ENCODE measurements at places on chromosomes 2 and 18.
A peak's percentile ranks its signal among the peaks of the same experiment; 100 is the strongest.

- DNase-seq, result no peak
Measured at GRCh38 chr2:219676586-219676985, 49.2 kb downstream of the SLC4A3 start.

GRCh38 chr18:25518716-25519053 lies 166.7 kb upstream of the ZNF521 start:
- peak; percentile 7 for DNase-seq

DNA sequence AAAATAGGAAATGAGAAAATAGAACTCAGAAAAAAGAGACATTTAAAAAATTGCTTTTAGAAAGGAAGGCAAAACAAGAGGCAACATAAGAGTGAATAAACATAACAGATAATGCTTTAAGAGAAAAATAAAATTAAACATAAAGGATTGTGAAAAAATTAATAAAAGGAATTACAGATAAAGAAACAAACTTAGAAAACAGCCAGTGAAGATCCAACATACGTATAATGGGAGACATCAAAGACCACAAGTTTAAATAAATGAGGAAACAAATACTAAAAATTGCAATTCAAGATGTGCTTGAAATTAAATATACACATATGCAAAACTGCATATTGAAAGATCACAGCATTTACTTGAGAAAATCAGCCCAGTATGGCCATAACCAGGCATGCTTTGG lies 448.9 kb downstream of the NBAS start:
- no peak for DNase-seq

DNA sequence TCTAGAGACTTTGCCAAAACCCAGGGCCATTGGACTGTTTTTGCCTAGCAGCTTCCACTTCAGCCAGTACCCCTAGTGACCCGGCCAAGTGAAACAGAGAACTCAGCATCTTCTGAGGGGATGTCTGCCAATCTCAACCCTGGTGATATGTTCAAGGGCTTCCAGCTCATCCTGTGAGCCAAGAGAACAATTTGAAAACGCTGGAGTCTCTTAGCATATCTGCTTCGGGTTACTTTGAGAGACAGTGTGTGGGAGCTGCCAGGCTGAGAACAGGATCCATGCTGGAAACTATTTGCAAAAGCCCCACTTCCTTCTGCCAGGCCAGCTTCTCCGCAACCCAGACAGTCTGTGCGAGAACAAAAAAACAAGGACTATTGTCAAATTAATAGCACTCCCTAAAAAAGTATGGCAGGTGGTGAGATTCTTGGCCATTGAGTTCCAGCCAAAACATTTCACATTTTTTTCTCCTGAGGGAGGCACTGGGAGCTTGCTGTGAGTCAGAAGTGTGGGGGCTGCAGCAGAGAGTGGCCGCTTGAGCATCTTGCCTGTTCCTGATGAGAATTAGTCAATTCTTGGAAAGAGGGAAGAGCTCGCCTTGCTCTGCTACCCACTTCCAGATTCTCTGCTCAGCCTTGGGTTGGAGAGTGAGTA lies 395.6 kb upstream of the TRIB2 start:
- no peak for DNase-seq

DNA sequence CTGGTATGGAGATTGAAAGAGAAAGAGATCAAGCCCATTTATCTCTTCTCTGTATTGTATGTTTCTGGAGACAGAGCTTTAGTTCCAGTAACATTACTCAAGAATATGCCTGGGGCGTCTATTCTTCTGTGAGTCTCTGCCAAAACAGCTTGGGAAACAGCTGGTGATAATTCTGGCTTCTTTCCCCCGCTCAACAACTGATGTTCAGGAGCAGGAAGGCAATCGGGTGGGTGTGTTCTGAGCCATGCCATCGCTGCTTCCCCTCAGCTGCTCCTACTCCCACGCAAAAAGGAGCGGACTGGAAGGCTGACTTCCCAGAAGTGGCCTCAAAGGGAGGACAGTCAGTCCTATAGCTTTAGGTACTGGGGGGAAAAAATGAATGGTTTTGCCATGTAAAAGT lies 695.1 kb downstream of the PLCL1 start:
- DNase-seq, result no peak

DNA sequence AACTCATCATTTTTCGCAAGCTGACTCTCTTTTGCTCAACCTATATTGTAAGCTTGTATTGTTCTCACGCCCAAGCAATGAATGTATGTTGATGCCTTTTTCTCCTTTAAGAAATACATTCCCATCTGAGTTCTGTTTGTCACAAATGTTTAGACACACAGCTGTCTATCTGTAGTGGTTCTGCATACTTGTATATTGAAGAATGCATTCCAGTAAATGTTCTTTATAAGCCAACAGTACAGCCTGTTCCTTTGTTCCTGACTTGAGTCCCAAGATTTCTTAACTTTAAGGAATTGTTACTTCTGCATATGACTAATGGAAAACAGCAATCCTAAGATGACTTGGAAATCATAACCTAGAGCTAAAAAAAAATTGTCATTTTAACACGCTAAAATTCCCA lies 849.1 kb upstream of the POU3F3 start:
- no peak for DNase-seq

- no peak for DNase-seq
Measured at GRCh38 chr18:63460414-63460813, 16.3 kb upstream of the SERPINB5 start.

- no peak for DNase-seq
Measured at GRCh38 chr18:35696307-35696706, 114.8 kb downstream of the GALNT1 start.

DNA sequence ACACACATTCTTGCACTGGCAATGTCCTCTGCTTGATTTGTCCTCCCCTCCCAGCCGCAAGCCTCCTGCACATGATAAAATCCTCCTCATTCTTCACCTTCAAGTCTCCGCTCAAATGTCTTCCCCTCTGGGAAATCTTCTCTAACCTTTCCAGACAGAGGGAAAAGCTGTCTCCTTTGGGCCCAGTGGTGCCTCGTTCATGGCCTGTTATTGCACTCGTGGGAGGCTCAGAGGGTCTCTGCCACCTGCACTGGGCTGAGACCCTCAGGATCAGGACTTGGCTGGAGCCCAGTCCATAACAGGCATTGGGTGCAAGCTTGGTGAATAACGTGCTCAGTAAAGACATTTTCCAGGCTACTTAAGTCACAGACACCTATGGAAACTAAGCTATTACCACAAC lies 68.6 kb downstream of the PTGR3 start:
- DNase-seq, result no peak

DNA sequence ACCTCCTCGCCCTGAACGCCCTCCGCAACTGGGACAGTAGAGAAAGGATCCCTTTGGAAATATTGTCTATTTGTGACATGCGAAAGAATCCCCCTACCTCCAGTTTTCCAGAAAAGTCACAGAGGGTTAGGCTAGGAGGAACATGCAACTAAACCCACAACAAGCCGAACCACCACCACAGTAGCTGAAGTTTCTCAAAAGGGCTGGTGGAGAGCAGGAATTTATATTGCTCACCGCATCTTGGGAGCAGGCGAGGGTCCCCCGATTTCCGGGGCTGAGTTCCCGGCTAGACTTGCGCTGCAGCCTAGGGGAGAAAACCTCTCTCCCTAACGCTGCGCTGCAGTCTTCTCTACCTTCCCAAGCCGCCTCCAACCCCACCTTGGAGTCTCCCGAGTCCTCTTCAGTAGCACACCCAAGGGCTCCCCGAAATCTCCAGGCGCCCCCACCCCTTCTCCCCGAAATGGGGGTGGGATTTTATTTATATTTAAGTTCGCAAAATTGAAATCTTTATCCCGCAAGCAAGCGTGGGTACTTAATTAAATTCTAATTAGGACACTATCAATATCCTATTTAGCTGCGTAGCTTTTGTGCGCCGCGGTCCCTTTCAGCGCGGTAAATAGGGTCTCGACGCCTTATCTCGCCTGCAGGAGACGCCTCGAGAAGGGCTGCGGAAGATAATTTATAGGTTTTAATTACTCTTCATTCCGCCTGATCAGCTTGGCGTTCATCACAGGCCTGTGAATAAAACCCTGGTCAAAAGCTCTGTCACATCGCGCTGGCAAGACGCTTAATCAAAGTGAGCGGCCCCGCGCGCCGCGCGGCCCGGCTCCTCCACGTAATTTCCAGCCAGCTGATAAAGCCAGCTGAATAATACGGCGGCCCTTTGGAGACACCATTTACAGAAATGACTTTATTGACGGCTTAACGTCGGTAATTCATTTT lies 2.0 kb upstream of the EN1 start:
- no peak for DNase-seq

DNA sequence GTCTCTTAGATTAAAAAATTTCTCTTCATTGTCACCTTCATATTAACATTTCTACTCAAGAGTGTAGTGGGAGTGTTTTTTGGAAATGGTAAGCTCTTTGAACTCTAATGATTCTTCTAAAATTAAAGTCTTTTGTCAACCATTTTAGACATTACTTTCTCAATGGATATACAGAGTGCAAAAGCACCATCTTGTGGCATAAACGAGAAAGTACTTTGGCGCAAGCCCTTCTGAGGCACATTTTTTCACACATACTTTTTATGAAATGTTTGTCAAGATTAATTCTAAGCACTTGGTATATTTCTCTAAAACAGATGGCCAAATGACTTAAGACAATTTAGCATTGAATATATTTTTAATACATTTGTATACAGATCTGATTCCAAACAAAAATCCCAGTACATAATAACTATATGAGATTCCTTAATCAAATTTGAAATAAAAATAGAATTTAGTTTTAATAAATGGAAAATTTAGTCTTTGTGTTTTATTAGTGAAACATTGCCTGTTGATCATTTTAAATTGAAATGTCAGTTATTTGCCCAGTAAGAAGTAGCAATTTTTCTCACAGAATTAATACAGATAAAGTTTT lies 63.3 kb upstream of the GALNT5 start:
- peak; percentile 9 for DNase-seq

DNA sequence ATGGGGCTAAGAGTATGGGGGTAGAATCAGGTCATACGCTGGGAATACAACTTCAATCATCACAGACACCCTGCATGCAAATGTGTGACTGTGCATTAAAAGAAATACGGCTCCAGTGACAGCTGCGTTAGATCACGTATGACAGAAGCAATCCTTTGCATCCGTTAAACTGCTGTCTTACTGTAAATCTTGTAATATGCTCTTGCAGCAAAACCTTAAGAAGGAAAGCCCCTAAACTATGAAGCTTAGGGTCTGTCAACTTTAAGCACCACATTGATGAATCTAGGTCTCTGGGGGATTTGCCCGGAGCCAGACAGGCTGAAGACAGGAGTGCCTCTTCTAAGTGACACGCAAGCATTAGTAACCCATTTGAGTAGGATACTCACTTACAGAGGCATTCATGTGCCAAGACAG lies 84.7 kb upstream of the EML6 start:
- DNase-seq, result no peak

Data from GM19239 (cell line).